ENCODE measurements at places on chromosomes 2 and 18. TPM values are rescaled to one million over a fixed set of nuclear protein-coding genes. Genes with fewer than 3 reads are reported as not detected.

GKN2 gene
- total RNA-seq, result not detected

NMUR1 gene
- total RNA-seq, result 0.28 TPM

NEB gene
- 0.27 TPM for total RNA-seq

DNA sequence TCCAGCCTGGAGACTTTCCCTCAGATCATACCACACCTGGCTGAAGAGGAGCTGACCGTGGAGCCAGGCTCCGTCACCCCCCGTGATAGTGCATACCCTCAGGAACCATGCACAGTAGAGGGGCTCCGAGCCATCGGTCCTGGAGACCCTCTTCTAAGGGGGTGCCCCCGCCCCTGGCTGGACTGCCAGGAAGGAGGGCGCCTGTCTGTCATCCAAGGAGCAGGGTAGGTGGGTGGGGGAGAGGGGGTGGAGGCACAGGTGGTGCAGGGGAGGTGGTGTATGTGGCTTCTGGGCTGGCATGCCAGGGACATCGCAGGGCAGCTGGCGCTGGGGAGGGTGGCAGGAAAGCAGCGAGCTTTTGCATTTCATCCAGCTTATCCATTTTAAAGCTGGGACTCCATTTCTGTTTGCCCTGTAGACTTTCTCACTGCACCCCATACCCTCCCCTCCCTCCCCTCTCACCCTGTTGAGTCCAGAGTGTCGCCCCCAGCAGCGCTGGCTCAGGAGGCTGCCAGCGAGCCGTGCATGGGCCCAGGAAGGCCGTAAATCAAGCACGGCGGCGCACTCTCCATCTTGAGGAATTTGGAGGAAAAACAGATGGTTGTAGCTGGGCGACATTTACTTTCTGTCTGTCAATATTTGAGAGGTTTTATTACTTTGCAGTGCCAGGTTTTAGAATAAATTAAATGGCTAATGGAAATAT, 56.2 kb upstream of the HS6ST1 start:
- no peaks in the 10 kb centered on the region for H3K27me3 ChIP-seq
- peaks cover 5% of the 10 kb centered on the region for H3K4me1 ChIP-seq
- H3K27ac ChIP-seq, result no peak overlapping the region
- DNase-seq, result no peak
- H3K4me3 ChIP-seq, result no peak overlapping the region
- H3K36me3 ChIP-seq, result no peaks in the 10 kb centered on the region

DNA sequence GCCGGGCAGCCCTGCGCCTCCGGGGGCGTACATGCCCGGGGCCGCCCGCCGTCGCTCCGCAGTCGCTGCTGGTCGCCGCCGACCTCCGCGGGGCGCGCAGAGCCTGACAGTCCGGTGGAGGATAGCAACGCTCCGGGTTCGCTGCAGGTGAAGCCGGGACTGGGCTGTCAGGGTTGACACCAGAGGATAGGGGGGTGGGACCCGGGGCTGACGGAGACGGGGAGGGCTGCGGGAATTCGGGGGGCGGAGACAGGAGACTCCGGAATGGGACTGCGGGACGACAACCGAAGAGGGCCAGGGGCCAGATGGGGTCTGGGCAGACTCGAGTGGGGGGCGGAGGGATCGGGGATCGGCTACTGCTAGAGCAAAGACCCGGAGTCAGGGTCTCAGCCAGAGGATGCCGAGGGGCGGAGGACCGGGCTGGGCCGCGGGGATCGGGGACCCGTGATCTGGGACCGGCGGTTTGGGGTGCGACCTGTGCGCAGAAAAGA, 403 bp downstream of the TMEM127 start:
- no peak for DNase-seq
- peak overlapping the region; percentile 100 for H3K4me3 ChIP-seq
- peak overlapping the region; percentile 98 for H3K27ac ChIP-seq
- H3K27me3 ChIP-seq, result no peaks in the 10 kb centered on the region

GRCh38 chr2:234156326-234156725, 105.8 kb downstream of the SPP2 start:
- no peak for DNase-seq
- no peak overlapping the region for H3K27ac ChIP-seq

DNA sequence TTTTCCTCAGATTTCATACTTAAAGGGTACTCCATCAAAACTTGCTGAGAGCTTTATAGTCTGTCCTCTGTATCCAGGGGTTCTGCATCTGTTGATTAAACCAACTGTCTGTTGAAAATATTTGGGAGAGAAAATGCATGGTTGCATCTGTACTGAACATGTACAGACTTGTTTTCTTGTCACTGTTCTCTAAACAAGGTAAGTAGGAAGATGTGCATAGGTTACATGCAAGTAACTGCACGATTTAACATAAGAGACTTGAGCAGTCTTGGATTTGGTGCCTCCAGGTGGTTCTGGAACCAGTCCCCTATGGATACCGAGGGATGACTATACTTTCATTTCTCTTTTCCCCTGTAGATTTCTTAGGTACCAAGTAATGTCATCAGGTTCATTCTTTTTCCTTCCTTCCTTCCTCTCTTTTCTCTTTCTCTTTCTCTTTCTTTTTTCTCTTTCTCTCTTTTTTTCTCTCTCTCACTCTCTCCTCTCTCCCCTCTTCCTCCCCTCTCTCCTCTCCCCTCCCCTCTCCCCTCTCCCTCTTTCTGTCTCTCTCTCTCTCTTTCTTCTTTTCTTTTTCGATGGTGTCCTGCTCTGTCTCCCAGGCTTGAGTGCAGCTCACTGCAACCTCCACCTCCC, 23.2 kb downstream of the ADNP2 start:
- no peak overlapping the region for H3K4me3 ChIP-seq
- peaks cover 75% of the 10 kb centered on the region for H3K36me3 ChIP-seq
- H3K27me3 ChIP-seq, result no peaks in the 10 kb centered on the region
- H3K27ac ChIP-seq, result peak overlapping the region; percentile 48

GRCh38 chr2:141957827-141958450, 172.9 kb downstream of the LRP1B start:
- no peak for DNase-seq
- H3K27me3 ChIP-seq, result no peaks in the 10 kb centered on the region
- H3K27ac ChIP-seq, result no peak overlapping the region
- H3K36me3 ChIP-seq, result no peaks in the 10 kb centered on the region
- H3K4me1 ChIP-seq, result no peaks in the 10 kb centered on the region

DNA sequence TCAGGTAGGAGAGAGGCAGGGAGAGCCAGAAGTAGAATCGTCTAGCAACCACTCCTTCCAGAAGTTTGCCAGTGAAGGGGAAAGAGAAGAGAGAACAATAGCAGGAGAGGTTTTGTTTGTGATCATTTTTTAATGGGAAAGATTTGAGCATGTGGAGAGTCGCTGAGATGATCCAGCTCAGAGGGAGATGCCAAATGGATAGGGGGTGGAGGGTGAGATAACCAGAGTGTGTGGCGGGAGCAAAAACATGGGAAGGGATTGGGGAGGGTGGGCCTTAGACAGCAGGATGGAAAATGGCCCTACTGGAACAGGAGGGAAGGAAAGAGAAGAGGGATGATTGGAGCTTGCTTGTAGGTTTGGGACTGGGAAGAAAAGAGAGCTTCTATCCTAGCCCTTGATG, 269.8 kb downstream of the GLI2 start:
- no peaks in the 10 kb centered on the region for H3K27me3 ChIP-seq
- no peak overlapping the region for H3K4me3 ChIP-seq
- DNase-seq, result peak; percentile 1
- no peaks in the 10 kb centered on the region for H3K4me1 ChIP-seq
- no peak overlapping the region for H3K27ac ChIP-seq

- no peak overlapping the region for H3K4me3 ChIP-seq
- H3K27me3 ChIP-seq, result no peaks in the 10 kb centered on the region
- no peaks in the 10 kb centered on the region for H3K36me3 ChIP-seq
- no peak overlapping the region for H3K27ac ChIP-seq
- DNase-seq, result no peak
Observed at GRCh38 chr2:146979746-146980145, 865.1 kb upstream of the ACVR2A start.

DNA sequence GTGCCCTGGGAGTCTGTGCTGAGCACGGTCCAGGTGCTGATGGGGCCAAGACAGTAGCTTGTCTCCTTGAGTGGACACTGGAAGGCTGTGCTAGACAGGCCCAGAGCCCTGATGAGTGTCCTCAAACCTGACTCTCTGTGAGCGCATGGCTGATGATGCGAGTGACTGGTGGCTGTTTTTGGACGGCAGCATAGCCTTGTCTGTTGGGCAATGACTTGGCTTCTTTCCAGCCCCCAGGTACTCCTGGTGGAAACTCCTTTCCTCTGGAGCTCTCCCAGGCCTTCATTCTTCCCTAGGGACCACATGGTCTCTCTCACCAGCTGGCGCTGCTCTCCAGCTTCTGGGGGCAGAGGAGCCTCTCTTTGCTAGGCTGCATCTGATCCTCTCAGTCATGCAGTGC, 207.6 kb upstream of the SMIM21 start:
- no peak overlapping the region for H3K27ac ChIP-seq
- H3K4me3 ChIP-seq, result no peak overlapping the region
- H3K36me3 ChIP-seq, result no peaks in the 10 kb centered on the region
- no peaks in the 10 kb centered on the region for H3K4me1 ChIP-seq

- no peak overlapping the region for H3K4me3 ChIP-seq
- H3K4me1 ChIP-seq, result peaks cover 6% of the 10 kb centered on the region
- no peaks in the 10 kb centered on the region for H3K27me3 ChIP-seq
- no peak overlapping the region for H3K27ac ChIP-seq
- DNase-seq, result no peak
Observed at GRCh38 chr2:860259-860855, 90.3 kb upstream of the SNTG2 start.

DNA sequence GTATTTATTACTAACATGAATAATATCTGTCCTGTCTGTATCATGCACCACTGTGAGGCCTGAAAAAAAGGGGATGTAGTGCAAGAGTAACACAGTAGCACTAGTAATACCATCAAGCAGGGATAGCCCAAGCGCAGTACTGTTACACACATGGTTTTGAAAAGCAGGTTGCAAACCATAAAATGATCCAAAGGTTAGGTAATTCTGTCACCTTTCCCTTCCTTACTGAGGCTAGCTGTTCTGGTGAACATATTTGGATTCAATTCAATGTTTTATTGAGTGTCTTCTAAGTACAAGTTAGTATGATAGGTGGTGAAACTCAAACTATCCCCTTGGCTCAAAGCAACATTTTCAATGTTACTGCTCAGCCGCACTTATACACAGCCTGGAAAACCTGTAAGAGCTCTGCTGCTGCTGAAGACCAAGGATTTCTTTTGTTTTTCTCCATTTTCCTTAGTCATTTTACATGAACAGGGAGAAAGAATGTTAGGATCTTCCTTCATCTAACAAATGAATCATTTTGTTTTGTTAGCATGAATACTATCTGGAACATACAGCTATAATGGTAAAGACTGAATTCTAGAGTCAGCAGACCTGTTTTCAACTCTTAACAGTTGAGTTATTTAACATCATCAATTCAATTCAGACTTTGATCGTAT, 102.5 kb upstream of the ITPRID2 start:
- no peak overlapping the region for H3K4me3 ChIP-seq
- no peak for DNase-seq

DNA sequence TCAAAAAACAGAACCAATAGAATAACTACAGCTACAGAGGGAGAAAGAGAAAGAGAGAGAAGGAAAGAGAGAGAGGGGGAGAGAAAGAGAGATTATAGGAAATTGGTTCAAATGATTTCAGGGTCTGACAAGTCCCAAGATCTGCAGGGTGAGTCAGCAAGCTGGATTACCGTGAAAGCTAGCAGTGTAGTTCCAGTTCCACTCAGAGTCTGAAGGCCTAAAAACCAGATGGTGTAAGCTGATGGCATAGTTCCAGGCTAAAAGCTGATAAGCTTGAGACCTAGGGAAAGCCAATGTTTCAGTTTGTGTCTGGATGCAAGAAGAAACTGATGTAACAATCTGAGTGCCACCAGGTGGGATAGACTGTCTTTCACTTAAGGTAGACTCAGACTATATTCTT, 397.7 kb downstream of the TRIB2 start:
- no peak for DNase-seq
- no peaks in the 10 kb centered on the region for H3K36me3 ChIP-seq
- no peaks in the 10 kb centered on the region for H3K27me3 ChIP-seq
- no peak overlapping the region for H3K27ac ChIP-seq
- no peaks in the 10 kb centered on the region for H3K4me1 ChIP-seq
